Activated CD4-positive, alpha-beta T cell treated with anti-CD3 and anti-CD28 coated beads, Interleukin-2, amount 50 U/mL, for 16 hours (primary cell): ENCODE measurements at places on chromosomes 4 and X.

GRCh38 chr4:176137631-176138030 lies 57.8 kb downstream of the SPATA4 start:
- no peak for DNase-seq

DNA sequence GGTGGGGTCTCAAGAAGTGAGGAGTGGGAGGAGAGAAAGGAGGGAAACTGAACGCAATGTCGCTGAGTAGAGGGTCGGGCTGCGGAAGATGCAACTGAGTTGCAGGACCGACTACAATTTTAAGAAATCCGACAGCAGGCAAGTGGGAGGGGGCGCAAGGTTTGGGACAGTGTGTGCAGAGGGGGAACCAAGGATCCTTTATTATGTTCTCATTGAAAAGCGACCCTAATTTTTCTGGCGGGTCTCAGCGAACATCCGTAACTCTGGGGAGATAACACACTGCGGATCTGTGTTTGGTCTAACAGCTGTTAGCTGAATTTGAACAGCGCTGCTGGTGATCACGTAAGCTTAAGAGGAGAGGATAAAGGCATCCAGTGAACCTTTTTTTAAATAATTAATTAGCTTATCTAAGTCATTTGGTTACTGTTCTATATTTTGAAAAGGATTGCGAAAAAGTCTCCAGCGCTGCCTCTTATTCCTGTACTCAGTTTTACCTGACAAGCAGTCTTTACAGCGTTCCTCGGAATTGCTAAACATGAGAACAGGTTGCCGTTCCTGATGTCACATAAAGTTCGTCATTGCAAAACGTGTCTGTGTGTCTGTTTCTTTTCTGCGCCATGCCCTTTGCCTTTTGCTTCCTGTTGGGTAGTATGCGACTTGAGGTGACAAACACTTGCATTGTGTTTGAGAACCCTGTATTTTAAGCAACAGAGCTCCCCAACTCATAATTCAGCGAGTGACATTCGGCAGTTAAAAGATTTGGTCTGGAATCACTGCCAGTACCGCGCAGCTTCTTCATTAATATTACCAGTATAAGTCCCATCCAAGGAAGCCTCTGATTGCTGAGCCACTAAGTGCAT lies 1.3 kb downstream of the HTR2C start:
- no peak for DNase-seq

DNA sequence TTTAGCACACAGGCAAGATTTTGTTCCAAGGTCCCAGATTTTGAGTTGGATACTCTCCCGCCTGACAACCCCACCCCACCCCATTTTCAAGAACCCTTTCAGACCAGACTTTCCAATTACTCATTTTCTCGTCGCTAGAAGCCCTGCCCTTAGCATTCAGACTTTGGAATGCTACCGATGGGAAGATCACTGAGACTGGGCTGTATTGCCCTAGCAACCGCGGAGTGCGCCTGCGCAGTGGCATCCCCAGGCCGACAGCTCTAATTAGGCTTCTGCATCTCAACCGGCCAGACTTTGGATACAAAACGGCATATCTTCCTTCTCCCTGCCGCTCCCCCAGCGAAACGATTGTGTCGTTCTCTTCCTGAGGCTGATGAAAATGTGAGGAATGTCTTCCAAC lies 3.4 kb downstream of the MAGEE2 start:
- DNase-seq = no peak

DNA sequence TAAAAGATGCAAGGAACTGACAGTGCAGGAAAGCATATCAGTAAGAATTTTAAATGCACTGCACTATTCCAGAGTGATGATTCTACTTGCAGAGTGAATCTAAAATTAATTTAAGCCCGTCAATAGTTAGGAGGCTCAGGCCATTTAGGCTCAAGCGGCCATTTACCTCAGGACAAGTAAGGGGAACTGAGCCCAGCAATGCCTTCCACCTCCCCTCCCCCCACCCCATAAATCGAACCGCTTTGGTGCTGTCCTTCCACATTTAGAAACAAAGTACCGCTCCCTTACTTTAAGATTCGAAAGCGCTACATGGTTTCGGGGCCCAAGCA lies 665 bp downstream of the RBM41 start:
- DNase-seq = no peak

GRCh38 chr4:123599920-123600810 lies 203.6 kb downstream of the SPRY1 start:
- DNase-seq = peak; percentile 54

DNA sequence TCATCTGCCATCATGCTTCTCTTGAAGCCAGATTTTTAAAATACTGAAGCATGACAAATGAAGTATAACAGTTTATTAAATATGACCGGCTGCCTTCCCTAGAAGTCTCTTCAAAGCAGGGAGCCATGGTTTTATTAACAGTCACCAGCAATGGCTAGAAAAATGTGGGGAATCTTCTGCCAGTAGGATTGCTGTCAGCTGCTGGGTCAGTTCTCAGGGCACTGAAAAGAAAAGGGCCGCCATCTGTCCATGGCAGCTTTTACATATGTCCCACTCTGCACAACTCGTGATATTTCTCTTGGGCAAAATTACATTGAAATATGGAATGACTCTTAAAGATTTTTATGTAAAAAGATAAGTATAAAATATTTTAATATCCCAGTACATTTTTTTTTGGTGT lies 2.8 kb downstream of the CCNG2 start:
- DNase-seq = no peak

- DNase-seq = no peak
These were observed 10.1 kb downstream of the PDLIM3 start for GRCh38 chr4:185524888-185525863.

- DNase-seq = peak; percentile 9
These were observed 33.9 kb upstream of the HPF1 start for GRCh38 chr4:169791527-169792156.

DNA sequence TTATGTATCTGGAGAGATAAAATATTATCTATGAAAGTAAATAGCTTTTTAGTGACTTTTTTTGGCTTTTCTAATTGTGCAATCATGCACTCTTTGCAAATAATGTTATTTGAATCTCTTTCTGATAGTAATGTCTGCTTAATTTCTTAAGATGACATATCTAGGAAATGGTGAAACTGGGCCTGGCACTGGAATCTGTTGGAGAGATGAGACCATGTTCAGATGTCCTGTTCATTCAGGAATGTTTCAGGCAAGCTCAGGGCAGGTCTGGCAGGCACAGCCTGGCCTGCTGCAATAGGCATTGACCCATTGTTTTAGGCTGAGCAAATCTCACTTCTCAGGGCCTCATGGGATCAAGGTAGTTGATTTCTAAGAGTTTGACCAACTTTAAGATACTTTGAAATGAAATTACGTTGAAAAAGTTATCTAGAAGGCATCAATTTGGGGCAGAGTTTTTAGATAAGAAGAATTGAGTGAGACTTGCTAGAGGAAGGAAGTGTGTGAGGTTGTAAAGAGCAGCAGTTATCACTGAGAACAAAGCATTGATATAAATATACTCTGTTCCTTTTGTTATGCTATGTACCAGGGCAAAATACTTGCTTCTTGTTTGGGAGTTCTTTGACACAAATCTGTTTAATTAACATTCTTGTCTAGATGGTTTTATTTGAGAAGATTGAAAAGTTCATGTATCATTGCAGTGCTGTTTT lies 133.0 kb upstream of the LEF1 start:
- no peak for DNase-seq

DNA sequence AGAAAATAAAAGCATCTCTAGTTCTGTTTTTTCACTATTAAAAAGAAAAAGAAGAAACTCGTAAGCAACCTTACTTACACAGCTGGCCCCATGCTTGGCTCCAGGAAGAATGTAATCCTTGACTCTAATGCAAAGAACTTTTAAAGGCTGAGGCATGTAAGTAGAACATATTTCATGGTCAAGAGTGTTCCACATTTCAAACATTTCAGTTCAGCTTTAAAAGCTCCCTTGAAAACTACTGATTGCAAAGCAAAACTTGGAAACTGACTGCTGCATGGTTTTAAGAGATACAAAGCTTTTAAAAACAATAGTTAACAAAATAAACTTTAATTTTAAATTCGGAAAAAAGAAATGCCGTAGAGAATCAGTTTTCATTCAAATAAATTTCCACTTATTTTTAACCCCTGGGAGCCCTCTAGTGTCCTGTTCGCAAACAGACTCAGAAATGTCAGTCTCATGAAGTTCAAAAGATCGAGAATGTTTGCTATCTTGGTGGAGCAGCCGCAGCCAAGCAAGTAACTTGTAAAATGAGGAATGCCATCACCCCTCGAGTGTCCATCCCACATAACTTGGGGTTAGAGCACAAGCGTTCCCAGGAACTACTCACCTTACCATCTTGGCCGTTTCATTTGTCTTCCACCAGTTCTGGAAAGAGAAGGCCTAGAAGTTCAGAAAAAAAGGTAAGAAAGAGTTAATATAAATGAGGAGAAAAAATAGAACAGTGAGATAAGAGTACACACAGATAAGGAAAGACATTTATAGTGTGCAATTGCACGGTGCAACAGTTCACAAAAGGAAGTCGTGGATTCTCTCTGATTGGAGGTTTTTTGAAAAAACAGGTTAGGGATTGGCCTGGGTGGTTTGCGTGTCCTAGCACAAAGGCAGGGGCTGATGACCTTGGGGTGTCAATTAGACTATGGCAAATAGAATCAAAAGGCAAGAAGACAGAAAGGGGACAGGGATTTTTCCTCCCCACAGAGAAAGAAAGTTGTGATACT lies at the start of gene GASK1B:
TSS of gene GASK1B (minus strand) at position 765 of the 998 bp plus-strand sequence. CDS start 1,650 bp downstream, outside the sequence.
- peak; percentile 20 for DNase-seq

DNA sequence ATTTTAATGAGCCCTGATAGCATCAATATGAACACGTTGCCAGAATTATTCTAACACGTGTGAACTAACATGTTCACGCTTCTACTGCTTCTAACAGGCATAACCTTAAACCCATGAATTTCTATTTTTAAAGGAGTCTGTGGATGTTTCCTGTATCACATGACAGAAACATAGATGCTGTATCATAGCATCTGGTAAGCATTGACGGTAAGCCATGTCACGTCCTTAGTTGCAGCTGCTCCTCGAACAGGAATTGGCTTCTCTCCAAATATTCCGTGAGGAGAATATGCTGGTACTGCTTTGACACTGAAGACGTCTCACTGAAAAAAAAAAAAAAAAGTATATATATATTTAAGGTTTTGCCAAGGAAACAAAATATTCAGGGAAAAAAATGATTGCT lies 105.1 kb upstream of the MXRA5 start:
- DNase-seq = no peak

- no peak for DNase-seq
These were observed 710.0 kb downstream of the IL1RAPL1 start for GRCh38 chrX:29297171-29297800.

- no peak for DNase-seq
These were observed 40.1 kb downstream of the LDB2 start for GRCh38 chr4:16858275-16858752.

DNA sequence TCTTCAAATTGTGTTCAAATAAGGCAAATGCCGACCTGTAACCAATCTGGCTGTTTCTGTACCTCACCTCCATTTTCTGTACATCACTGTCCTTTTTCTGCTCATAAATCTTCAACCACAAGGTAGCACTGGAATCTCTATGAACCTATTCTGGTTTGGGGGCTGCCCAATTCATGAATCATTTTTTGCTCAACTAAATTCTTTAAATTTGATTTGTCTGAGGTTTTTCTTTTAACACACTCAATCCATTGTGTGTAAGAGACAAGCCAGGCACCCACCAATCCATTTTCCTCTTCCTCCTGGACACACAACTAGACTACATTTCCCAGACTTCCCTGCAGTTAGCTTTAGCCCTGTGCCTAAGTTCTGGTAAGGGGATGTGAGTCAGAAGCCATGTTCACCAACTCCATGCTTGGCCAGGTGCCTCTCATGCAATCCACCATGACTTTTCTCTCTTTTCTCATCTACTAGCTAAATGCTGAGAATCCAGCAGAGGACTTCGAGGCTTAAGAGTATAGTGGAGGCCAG lies 193.2 kb upstream of the KLF3 start:
- no peak for DNase-seq

GRCh38 chr4:107916623-107917022 lies 14.7 kb upstream of the CYP2U1 start:
- DNase-seq = no peak

- DNase-seq = no peak
These were observed 29.2 kb downstream of the NSG1 start for GRCh38 chr4:4415806-4416805.

GRCh38 chrX:147838465-147839131 lies 73.1 kb upstream of the FMR1 start:
- peak; percentile 1 for DNase-seq

DNA sequence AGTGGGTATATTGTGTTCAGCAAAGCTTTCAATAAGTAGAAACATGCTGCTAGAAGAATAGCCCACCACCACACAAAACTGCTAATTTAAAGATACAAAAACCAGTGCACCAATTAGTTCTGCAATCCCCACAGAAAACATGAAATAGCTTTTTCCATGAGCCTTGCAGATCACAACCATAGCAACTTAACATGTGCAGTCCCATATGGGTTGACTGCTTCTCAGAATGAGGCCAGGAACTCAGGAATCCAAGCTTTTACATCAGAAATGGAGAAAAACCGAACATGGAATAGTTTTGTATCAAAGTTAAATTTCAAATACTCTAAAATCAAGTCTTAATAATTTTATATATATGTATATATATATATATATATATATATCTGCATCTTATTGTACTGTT lies 66.6 kb upstream of the IQCM start:
- no peak for DNase-seq

- no peak for DNase-seq
These were observed 42.4 kb upstream of the MYOZ2 start for GRCh38 chr4:119093042-119093827.

- DNase-seq = no peak
These were observed 17.4 kb downstream of the TLR10 start for GRCh38 chr4:38765382-38765781.

GRCh38 chrX:37755025-37755424 lies 24.8 kb upstream of the CYBB start:
- DNase-seq = peak; percentile 75

- peak; percentile 20 for DNase-seq
These were observed at the start of gene GPR78 for GRCh38 chr4:8580321-8581093. GPR78 (plus strand) TSS chr4:8580392; CDS start chr4:8580983, 591 bp downstream.

DNA sequence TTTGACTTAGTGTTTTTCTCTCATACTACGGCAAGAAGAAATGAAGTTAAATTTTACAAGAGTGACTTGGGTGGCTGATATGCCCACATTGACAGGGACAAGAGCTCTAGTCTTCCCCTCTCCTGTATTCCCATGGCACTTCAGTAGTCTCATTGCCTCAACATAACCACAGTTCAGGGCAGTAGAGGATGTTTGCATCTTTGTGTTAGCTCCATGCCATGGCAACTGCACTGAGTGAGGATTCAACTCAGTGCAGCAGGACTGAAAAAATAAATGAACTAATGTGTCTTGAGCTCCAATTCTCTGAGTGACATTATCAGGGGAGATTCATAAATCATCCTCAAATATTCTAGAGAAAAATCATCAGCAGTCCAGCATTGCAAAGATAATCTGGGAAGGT lies 78.8 kb downstream of the TET2 start:
- DNase-seq = no peak

DNA sequence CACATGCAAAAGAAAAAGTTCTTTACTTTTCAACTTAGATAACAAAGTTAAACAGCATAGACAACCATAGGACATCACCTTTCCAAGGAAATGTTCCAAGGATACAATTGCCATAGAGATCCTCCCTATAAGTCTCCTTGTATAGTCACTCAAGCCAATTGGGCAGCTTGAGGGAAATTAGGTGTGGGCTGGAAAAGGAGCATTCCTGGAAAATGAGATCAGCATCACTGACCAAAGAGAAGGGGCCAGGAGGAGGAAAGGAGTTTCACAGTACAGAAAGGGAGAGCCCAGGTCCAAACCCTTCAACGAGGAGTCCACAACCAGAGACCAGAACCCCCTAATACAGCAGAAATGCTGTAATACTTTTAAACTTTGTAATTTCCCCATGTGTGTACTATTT lies 91.5 kb upstream of the PPARGC1A start:
- no peak for DNase-seq

- DNase-seq = peak; percentile 70
These were observed 24.3 kb downstream of the SMIM20 start for GRCh38 chr4:25938366-25938765.

- DNase-seq = no peak
These were observed 144.2 kb downstream of the MSN start for GRCh38 chrX:65811558-65812228.
